ENCODE measurements at places on chromosomes 12 and 14.

GRCh38 chr12:92582475-92582874, 120.3 kb upstream of the PLEKHG7 start:
- peak; percentile 92 for DNase-seq

GRCh38 chr12:132285991-132286681, 43.3 kb downstream of the GALNT9 start:
- peak; percentile 46 for DNase-seq

GRCh38 chr14:99905121-99905520, 111.9 kb downstream of the EML1 start:
- no peak for DNase-seq

DNA sequence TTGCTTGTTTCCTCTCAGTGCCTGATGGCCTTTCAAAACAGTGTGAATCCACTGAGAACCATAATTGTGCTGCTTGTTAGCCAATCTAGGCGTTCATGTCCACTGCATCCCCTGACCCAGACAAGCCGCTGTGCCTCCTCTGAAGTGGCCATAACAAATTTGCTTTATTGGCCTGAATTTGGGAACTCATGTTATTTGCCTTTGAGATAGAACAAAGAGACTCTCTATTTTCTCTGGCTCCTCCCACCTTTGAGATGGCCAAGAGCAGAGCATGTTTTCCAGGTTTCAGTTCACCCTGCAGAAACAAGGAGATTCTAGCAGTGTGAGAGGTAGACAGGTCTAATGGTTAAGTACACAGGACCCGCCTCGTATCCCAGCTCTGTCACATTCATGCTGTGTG, 723.9 kb downstream of the MED13L start:
- DNase-seq = no peak

GRCh38 chr12:131103669-131104462, 150.2 kb downstream of the ADGRD1 start:
- no peak for DNase-seq

DNA sequence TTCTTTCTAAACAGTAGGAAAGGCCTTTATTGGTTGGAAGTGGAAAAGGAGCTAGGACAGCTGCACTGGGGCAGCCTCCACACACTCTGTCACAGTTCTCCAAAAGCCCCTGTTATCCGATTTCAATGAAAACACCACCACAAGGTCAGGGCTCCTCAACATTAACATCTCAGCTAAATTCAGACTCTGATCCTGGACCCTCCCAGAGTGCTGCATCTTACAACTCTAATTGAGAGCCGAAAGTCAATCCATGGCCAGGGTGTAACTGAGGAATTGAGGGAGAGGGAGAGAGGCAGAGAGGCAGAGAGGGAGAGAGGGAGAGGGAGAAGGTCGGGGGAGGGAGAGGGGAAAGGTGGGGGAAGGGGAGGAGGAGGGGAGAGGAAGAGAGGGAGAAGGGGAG, 32.1 kb downstream of the DICER1 start:
- DNase-seq = no peak

DNA sequence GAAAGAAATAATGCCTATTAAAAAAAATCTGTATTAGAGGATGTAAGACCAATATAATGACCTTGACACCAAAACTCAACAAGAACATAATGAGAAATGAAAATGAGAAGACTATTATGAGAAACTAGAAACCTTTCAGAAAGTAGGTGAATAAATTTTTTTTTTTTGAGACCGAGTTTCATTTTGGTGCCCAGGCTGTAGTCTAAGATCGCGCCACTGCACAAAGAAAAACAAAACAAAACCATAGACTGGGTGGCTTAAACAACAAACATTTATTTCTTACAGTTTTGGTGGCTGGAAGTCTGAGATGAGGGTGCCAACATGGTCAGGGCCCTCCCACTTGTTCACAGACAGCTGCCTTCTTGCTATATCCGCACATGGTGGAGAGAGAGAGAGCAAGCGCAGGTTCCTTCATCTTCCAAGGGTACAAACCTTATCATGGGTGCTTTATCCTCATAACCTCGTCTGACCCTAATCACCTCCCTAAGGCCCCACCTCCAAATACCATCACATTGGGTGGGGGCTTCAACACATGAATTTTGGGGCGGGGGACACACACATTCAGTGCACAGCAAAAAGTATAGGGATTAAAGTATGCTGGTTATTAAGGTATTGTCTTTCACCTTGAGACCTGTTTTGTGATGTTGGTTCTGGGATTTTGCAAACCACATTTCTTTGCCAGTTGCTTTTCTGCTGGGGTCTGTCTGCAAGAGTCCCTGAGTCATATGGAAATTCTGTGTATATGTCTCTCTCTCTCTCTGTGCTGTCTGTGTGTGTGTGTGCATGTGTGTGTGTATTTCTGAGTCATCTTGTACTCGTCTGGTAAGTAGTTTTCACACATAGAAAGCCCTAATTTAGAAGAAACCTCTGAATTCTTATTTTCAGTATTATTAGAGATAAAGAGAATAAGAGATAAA, 26.2 kb downstream of the ZCRB1 start:
- no peak for DNase-seq

- no peak for DNase-seq
These were observed 12.3 kb upstream of the DACT1 start for GRCh38 chr14:58625438-58625837.

GRCh38 chr14:95292660-95293425, 26.9 kb downstream of the CLMN start:
- DNase-seq = no peak

GRCh38 chr12:116033765-116034164, 243.7 kb downstream of the MED13L start:
- no peak for DNase-seq

DNA sequence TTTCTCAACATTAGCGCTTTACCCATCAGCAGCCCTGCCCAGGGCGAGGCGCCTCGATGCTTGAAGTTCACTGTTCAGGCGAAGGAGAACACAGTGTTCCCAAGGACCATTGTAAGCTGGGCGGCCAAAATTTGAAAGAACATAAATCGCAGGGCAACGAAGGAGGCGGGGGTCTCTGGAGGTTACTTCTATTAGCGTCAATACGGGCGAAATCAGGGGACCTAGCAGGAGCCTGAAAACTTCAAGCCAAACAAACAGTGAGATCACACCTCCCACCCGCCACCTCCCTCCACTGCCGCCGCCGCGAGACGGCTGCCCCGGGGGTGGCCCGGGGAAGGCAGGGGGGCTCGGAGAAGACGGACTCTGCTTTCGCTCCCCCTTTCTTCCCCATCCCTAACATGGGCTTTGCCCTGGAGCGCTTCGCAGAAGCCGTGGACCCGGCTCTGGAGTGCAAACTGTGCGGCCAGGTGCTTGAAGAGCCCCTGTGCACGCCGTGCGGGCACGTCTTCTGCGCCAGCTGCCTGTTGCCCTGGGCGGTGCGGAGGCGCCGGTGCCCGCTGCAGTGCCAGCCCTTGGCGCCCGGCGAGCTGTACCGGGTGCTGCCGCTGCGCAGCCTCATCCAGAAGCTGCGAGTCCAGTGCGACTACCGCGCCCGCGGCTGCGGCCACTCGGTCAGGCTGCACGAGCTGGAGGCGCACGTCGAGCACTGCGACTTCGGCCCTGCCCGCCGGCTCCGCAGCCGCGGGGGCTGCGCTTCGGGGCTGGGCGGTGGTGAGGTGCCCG, at the start of gene PDZRN4:
TSS of gene PDZRN4 (plus strand) at position 263 of the 783 bp plus-strand sequence.
- DNase-seq = peak; percentile 46

DNA sequence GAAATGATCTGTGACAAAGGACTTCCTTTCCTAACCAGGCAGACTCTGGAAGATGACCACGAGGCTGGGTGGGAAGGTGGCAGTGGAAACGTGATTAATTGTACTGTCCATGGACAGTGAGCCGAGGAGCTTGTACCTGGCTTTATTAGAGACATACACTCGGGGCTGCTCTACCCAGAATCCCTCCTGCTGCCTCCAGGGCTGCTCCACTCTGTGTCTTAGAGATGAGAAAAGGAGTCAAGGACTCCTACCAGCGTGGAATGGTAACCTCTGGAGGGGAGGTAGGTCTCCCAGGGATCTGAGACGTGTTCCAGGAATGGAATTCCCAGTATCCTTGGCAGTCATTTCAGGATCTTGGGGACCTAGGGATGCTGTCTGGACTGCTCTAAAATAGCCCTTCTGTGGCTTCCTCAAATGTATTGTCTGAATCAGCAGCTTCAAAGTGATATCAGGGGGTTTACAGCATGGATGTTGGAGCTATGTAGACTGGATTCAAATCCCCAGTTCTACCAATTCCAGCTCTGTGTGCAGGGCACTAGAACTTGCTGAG, 237.8 kb downstream of the CACNA1C start:
- no peak for DNase-seq

DNA sequence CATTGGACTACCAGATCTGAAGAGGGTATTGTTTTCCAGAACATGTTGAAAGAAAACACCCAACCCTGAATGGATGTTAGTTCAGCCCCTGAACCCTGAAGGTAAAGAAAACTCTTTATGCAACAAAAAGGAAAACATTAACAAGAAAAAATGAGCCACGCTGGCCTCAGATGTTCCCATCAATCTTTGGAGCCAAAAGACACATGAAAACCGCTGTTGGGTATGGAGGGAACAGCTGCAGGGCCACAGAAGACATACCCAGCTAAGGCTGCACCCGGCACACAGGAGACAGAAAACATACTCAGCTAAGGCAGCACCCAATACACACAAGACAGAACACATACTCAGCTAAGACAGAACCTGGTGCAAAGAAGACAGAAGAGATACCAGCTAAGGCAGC, 51.3 kb upstream of the GALNT9 start:
- DNase-seq = no peak

DNA sequence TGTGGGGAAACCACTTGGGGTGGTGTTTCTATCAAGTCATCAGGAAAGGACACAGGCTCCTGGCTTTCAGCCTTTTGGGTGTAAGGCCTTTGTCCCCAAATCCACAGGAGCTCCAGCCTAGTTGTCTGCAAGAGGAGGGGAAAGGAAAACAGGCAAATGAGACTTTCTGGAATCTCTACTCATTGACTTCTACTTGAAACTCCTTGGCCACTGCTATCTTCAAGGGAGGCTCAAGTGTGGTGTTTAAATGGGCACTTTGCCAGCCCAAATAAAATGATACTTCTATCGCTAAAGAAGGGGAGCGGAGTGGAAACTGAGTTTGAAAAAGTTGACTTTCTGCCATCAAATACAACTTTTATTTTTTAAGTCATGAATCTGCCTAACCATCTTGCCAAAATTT, 445.9 kb upstream of the RGS6 start:
- no peak for DNase-seq

DNA sequence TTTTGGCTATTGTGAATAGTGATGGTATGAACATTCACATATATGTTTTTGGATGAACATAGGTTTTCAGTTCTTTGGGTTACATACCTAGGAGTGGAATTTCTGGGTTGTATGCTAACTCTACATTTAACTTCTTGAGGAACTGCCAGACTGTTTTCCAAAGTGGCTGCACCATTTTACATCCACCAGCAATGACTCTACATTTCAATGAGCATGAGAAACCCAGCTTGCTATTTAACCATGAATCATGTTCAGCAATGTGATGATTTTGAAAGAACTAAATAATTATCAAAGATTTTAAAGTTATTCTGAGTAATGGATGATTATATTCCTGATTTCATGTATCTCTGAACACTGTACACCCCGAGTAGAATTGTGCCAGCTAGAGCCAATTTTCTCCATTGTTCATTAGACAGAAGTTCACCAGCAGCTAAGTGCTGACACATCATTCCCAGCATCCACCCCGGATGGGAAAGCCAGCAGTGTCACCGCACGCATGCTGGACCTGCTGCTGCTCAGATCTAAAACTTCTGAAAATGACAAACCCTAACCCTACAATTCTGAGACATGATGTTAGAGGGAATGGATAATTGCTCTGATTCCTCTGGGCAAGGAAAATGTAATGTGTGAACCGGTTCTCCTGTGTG, 13.3 kb upstream of the ANAPC5 start:
- no peak for DNase-seq

- no peak for DNase-seq
These were observed 80.6 kb upstream of the GTF2A1 start for GRCh38 chr14:81301371-81301770.

- DNase-seq = no peak
These were observed 24.7 kb downstream of the TMEM63C start for GRCh38 chr14:77206261-77206824.

- DNase-seq = no peak
These were observed 224.4 kb upstream of the PDZRN4 start for GRCh38 chr12:40963751-40964150.

- no peak for DNase-seq
These were observed 2.1 kb upstream of the B3GNT4 start for GRCh38 chr12:122201381-122201780.

DNA sequence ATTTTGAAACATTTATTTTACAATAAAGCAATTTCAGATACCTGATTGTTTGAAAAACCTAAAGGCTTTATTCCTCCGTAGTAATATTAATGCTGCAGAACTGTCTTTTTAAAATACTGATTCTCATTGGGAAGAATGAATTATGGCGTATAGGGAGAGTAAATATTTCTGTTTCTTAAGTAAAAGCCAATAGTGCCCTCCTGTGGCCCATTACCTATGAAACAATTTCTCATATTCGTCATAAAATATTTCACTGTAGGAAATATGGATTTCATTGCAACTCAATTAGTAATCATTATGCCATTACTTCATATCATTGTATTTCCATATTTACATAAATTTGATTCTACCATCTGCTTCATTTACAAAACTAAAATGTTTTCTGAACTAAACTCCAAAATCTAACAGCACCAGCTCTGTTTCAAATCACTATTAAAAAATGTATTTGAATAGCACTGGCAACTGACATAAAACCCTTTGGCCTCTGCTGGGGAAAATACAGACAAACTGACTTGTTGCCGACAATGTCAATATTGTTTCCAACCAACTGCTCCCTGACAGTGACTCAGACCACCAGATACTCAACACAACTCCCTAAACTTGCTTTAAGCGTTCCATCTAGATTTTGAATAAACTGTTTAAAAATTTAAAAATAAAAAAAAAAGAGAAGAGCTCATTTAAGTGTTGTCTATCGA, 290.3 kb downstream of the NAV3 start:
- peak; percentile 11 for DNase-seq

DNA sequence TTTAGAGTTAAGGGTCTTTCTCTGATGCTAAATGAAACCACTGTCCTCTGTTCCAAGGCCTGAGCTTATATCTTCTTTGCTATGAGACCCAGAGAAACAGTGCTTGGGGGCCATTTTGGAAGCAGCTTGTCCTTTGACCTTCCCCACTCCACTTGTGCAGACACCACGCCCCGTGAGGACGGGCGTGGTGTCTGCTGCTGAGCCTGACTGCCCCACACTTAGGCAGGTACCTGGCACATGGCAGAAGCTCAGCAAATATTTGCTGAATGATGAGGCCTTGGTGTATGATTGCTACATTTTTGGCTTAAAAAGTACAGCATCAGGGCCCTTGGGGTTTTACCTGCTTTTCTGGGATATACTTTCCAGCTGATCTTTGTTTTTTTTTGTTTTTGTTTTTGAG, 69.9 kb downstream of the RASSF3 start:
- DNase-seq = no peak
